ENCODE measurements at places on chromosomes 6 and 20. TPM values are rescaled to one million over a fixed set of nuclear protein-coding genes. Genes with fewer than 3 reads are reported as not detected.

Gene PPDPF
- 51.0 TPM for total RNA-seq

Gene CST4
- not detected for total RNA-seq

Gene NTSR1
- not detected for total RNA-seq

Gene SLC22A7
- not detected for total RNA-seq

Gene RGS17
- total RNA-seq: not detected

Gene LRRN4
- total RNA-seq: not detected

Gene NMBR
- total RNA-seq: not detected

Gene ZFP57
- not detected for total RNA-seq

Gene ANKRD6
- not detected for total RNA-seq

Gene DDX43
- not detected for total RNA-seq

Gene CPXM1
- not detected for total RNA-seq

Gene FGD2
- 37.1 TPM for total RNA-seq

Gene MYL9
- total RNA-seq: not detected

Gene NPEPL1
- total RNA-seq: 16.8 TPM

Gene ZBTB9
- total RNA-seq: 5.1 TPM

DNA sequence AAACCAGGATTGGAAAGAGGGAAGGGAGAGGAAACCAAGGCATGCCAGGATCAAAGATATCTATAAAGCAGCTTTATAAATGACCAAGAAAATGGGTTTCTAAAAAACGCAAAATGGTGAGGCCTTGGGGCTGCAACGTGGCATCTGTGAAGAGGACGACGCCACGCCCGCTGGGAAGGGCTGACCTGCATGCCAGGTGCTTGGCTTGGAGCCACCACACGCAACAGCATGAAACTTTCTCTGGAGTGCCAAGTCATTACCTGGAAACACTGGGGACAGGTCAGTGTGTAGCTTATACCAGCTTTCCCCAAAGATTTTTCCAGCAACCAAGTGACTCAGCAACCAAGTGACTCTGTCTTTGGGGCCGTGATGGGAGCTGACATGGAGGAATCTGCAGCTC is 82.5 kb downstream of the POPDC3 start:
- DNase-seq: no peak

- DNase-seq: no peak
Measured at GRCh38 chr6:152270301-152270925, 366.7 kb downstream of the SYNE1 start.

DNA sequence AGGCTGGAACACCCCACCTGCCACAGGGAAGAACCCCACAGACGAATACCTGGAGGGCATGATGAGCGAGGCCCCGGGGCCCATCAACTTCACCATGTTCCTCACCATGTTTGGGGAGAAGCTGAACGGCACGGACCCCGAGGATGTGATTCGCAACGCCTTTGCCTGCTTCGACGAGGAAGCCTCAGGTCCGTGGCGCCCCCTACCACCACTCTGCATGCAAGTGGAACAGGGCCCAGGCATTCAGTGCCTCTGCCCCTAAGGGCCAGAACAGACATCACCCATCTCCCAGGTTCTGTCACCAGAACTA is 6.6 kb downstream of the MYL9 start:
- no peak for DNase-seq

- no peak for DNase-seq
Measured at GRCh38 chr20:53828682-53829254, 235.1 kb upstream of the ZNF217 start.

GRCh38 chr6:56914798-56915658 is 39.9 kb upstream of the BEND6 start:
- DNase-seq: no peak

- peak; percentile 86 for DNase-seq
Measured at GRCh38 chr20:10476319-10476724, 41.2 kb downstream of the SLX4IP start.

GRCh38 chr6:10837009-10837621 is 1.2 kb downstream of the MAK start:
- no peak for DNase-seq

DNA sequence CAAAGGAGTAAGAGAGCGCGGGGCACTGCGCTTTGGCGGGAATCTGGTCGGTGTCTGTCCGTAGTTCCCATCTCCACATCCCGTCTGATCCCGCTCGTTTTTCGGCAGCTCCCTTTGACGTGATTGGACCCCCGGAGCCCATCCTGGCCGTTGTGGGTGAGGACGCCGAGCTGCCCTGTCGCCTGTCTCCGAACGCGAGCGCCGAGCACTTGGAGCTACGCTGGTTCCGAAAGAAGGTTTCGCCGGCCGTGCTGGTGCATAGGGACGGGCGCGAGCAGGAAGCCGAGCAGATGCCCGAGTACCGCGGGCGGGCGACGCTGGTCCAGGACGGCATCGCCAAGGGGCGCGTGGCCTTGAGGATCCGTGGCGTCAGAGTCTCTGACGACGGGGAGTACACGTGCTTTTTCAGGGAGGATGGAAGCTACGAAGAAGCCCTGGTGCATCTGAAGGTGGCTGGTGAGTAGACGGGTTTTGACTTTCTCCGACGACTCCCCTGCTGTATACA is 1.4 kb downstream of the BTN1A1 start:
- no peak for DNase-seq

DNA sequence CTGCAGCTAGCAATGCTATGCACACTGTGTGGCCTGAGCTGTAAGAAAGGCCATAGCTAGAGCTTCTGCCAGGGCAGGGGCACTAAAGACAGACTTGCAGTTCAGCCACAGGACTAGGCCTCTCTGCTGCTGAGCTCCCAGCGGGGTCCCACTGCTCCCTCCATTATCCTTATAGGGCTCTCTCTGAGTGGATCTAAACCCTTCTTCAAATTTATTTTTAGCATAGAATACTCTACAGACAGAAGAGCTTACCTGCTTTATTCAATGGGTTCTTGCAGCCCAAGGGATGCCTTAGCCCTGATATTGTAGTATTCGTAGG is 100.9 kb upstream of the MLN start:
- no peak for DNase-seq

GRCh38 chr6:144119376-144119775 is 24.0 kb upstream of the SF3B5 start:
- no peak for DNase-seq

GRCh38 chr20:25191689-25192088 is 3.8 kb upstream of the ENTPD6 start:
- DNase-seq: peak; percentile 36

DNA sequence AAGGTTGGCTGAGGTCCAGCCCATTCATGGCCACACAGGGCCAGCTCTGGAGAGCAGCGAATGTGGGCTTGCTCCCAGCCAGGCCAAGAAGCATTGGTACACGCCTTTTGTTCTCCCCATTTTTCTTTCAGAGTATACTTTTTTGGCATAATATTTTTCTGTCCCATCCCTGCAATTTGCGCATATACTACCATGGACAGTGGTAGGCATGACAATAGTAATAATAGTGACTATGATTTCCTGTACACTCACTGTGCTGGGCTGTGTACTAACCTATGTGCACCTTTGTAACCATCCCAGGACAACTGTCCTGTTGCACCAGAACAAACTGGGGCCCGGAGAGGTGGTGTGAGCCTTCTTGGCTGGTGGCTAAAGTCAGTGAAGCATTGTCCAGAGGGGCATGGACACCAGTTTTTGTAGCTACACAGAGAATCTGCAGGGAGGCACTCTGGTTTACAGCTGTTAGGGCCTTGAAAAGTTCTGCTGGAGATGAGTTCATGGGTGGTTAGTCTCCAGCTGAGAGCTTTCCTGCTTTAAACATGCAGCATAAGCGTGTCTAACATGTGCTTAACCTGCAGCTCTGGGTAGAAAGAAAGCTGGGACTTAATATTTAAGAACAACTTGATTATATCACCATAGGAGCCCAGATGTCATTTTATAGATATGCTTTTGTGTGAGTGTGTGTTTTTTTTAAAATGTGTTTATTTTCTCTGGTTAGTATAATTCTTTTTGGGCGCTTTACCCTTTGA is 38.2 kb downstream of the DTD1 start:
- no peak for DNase-seq

GRCh38 chr6:94130478-94130877 is 711.1 kb upstream of the EPHA7 start:
- no peak for DNase-seq

DNA sequence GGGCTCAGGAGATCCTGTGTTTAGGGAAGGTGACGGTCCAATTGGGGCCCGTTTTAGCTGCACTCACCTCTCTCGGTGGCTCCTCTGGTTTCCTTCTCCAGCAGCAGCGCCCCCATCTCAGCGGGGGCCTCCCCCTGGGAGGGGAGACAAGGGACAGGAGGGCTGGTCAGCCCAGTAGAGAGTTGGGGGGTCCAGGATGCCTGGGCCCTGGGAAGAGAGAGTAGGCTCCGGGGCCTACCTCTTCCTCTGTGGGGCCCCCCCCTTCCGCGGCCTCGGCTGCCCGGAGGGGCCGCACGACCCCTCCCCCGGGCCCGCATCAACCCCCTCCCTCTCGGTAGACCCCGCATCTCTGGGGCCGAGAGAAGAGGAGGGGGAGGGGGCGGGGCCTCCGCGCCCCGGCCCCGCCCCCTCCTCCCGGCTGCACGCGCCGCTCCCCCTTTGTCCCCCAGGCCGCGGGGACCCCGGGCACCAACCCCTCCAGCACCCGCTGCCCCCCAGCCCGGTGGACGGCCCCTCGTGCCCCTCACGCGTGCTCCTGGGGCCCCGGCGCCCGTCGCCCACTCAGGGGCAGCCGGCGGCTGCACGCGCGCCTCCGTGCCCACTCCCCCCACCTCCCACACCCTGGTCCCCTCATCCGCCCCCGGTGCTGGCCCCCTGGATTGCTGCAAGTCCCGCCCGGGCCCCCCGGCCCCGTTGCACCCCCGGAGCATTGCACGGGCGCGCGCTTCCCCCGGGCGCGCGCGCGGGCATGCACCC is 464 bp downstream of the EHMT2 start:
- peak; percentile 56 for DNase-seq

- peak; percentile 82 for DNase-seq
Measured at GRCh38 chr6:145963216-145964068, 716 bp downstream of the SHPRH start.

GRCh38 chr20:17749978-17750721 is 50.4 kb downstream of the BANF2 start:
- no peak for DNase-seq

- no peak for DNase-seq
Measured at GRCh38 chr6:74479420-74479819, 726.4 kb downstream of the COL12A1 start.

- DNase-seq: no peak
Measured at GRCh38 chr6:71852948-71853347, 33.4 kb upstream of the RIMS1 start.

DNA sequence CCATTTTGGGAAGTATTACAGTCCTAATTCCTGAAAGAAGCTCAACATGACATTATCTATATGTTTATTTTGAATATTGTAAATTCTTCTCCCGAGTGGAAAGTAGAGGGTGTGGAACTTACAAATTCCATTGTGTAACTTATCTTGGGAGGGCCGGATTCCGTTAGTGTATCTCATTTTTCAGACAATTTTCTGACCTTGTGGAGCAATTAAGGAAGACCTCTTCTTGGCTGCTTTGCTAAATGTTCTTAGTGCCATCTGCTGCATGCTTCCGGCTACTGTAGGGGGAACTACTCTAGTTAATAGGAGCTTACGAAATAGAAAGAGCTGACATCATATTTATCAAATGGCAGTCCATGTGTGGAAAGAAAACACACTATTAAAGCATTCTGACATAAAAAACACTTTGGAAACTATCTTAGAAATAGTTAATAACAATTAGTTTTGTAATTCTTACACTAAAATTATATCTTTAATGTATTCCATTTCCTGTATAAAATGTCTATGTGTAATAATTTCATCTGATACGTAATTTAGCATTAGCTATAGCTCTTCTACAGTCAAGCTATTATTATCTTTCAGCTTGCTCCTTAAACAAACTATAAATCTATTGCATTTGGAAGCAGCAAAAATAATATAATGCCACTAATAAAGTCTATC is 41.5 kb upstream of the KCNQ5 start:
- DNase-seq: peak; percentile 84

DNA sequence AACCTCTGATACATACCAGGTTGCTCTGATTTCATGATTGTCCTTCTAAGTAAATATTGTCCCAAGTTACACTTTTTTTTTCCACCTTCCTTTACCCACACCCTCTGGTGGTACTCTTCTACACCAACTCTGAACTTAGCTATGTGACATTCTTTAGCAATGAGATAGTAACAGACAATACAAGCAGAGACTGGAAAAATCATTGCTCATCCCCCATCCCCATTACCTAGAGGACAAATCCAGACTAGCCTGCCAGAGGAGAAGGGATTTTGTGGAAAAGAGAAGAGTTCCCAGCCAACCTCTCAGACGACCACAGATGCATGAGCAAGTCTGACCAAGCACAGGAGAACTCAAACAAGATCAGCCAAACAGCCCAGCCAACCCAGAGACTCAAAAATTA is 32.8 kb upstream of the TFAP2B start:
- no peak for DNase-seq

GRCh38 chr6:130026859-130027258 is 8.5 kb downstream of the L3MBTL3 start:
- DNase-seq: no peak

DNA sequence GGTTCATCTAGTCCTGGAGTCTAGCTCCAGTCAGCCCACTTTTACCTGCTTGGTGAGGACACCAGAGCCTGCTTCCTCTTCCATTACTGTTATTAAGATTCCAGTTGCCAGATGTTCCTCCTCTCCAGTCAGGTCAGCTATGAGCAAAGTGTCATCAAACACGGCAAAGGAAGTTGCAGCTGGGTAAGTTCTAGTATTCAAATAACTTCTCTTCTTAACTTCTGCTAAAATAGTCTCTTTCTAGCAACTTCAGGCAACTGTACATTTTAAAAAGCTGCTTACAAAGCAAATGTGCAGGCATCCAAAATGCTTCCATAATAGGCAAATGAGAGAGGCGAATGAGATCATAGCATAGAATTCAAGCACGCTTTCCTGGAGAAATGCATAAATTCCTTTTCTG is 18.4 kb upstream of the MRPS18A start:
- DNase-seq: peak; percentile 85

GRCh38 chr6:112307707-112308106 is 39.4 kb upstream of the RFPL4B start:
- peak; percentile 62 for DNase-seq

- DNase-seq: no peak
Measured at GRCh38 chr20:41510224-41510623, 108.0 kb downstream of the CHD6 start.
